ENCODE measurements at places on chromosomes 4 and X.
A peak's percentile ranks its signal among the peaks of the same experiment; 100 is the strongest.

GRCh38 chr4:145842224-145842887, 96.3 kb downstream of the ZNF827 start:
- no peak for DNase-seq

GRCh38 chr4:2924765-2925301, 38.4 kb downstream of the NOP14 start:
- DNase-seq, result no peak

GRCh38 chr4:128810331-128810870, 901 bp downstream of the JADE1 start:
- peak; percentile 9 for DNase-seq

GRCh38 chrX:43808231-43808630, 74.0 kb downstream of the MAOB start:
- DNase-seq, result no peak

DNA sequence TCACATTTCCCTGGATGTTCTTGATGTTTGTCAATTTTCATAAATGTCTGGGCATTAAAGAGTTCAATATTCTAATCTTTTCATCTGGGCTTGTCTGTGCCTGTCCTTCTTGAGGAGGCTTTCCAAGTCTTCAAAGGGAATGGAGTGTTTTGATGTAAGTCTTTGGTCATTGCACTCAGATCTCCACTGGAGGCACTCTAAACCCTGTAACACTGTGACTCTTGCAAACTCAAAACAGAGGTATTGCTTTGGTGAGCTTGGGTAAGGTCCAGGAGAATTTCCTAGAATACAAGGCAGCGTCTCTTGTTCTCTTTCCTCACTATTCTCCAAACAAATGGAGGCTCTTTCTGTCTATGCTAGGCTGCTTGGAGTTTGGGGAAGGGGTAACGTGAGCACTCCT, 1118.1 kb upstream of the PABPC4L start:
- DNase-seq, result no peak

GRCh38 chr4:46389301-46389775, 590 bp downstream of the GABRA2 start:
- no peak for DNase-seq

DNA sequence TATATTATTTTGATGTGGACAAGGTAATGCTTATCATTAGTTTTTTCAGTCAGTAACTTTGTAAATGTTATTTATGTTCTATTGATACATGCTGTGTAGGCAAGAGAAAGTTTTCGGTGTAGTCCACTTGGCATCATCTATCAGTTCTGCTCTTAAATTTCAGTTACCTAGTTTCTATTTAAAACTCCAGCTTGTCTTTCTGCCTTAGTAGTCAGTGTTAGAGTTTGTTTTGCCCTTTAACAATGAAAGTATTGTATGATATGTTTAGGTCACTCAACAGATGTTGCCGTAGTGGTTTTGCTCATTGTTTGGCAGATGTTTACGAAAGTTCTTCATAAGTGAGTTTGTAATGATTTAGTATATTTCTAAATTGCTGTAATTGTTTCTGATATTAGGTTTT, 34.9 kb upstream of the FHDC1 start:
- DNase-seq, result no peak

GRCh38 chrX:18873836-18874235, 110.1 kb downstream of the PHKA2 start:
- no peak for DNase-seq

DNA sequence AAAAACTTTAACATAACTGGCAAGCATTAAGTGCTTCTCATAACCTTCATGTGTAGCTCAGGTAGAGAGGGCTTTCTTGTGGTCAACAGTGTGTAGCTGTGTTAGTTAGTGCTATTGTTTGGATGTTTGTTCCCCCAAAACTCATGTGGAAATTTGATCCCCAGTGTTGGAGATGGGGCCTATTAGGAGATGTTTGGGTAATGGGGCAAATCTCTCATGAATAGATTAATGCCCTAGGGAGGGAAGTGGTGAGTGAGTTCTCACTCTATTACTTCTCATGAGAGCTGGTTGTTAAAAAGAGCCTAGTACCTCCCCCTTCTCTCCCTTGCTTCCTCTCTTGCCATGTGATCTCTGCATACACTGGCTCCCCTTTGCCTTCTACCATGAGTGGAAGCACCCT, 16.5 kb upstream of the SLC25A43 start:
- DNase-seq, result no peak

DNA sequence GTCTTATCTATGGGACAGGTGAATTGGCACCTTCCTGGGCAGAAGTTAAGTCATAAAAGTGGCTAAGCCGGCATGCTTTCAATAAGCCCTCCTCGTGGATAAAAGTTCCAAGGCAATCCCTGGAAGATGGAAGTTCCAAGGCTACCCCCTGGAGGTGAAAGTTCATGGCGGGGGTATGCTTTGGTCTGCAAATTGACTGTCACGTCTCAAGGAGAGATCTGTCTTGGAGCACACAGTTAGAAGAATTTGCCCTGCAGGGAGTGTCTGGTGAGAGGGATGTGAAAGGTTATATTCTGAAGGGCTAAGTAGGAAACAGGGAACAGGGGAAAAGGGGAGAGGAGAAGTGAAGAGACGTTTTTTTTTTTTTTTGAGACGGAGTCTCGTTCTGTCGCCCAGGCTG, 26.2 kb upstream of the GPR173 start:
- no peak for DNase-seq

- DNase-seq, result no peak
Observed at GRCh38 chrX:47854474-47854873, 17.8 kb downstream of the ZNF81 start.

GRCh38 chrX:97882306-97882705, 998.6 kb downstream of the RPA4 start:
- no peak for DNase-seq

DNA sequence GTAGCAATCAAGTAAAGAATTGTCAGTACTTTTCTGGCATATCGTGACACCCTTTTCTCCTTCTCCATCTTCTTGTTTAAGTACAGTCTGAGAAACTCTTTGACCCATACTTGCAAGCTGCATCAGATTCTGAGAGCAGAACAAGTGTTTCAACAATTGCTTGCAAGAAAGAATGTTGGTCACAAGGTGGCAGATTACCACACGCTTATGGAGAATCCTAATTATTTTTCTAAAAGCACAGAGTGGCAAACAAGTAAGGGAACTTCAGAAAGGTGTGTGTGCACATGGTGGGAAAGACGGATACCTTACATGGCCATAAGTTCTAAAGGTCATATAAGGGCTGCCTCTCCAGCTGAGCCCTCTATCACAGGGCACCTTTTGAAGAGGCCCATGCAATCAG, 136.4 kb upstream of the FGF13 start:
- no peak for DNase-seq
